ENCODE measurements at places on chromosomes 2 and 18. TPM values are rescaled to one million over a fixed set of nuclear protein-coding genes. Genes with fewer than 3 reads are reported as not detected.

The TTC21B gene
- total RNA-seq = 14.6 TPM

The GATA6 gene
- 20.7 TPM for total RNA-seq

The USP40 gene
- total RNA-seq = 31.6 TPM

The CRYBA2 gene
- total RNA-seq = not detected

The DSEL gene
- total RNA-seq = 13.2 TPM

The XDH gene
- 0.51 TPM for total RNA-seq

The PECR gene
- total RNA-seq = 27.4 TPM

The GALNT14 gene
- total RNA-seq = 217 TPM

The UGT1A8 gene
- total RNA-seq = not detected

The ARHGAP15 gene
- total RNA-seq = not detected

The KCNF1 gene
- not detected for total RNA-seq

The THSD7B gene
- 0.13 TPM for total RNA-seq

The IL1R2 gene
- not detected for total RNA-seq

The PTMA gene
- total RNA-seq = 710 TPM

The ANKRD30BL gene
- total RNA-seq = not detected

The SCN7A gene
- total RNA-seq = 0.51 TPM

The SERPINB10 gene
- not detected for total RNA-seq

The PPP1R1C gene
- total RNA-seq = 1.3 TPM

The ATP6V1B1 gene
- total RNA-seq = 0.51 TPM

The C2orf66 gene
- total RNA-seq = not detected

The L3MBTL4 gene
- total RNA-seq = 0.65 TPM

The SIGLEC15 gene
- 29.2 TPM for total RNA-seq

The MBP gene
- 17.1 TPM for total RNA-seq

The FOXI3 gene
- not detected for total RNA-seq

The YES1 gene
- 134 TPM for total RNA-seq

The SLC8A1 gene
- 9.3 TPM for total RNA-seq

The TMEM169 gene
- total RNA-seq = 7.0 TPM

The TMEM178A gene
- 4.4 TPM for total RNA-seq

The SNTG2 gene
- not detected for total RNA-seq

The ANAPC1 gene
- total RNA-seq = 38.3 TPM

The POTEJ gene
- not detected for total RNA-seq

The TTC27 gene
- total RNA-seq = 27.7 TPM

The LYPD6 gene
- total RNA-seq = 2.9 TPM

The POLR1B gene
- total RNA-seq = 12.7 TPM

The IRS1 gene
- 31.4 TPM for total RNA-seq

The PROM2 gene
- 1.0 TPM for total RNA-seq

The DYNAP gene
- total RNA-seq = not detected

The FBLN7 gene
- total RNA-seq = 0.49 TPM

The SLC9A4 gene
- total RNA-seq = not detected

The KLHL30 gene
- total RNA-seq = 5.5 TPM

The INPP5D gene
- total RNA-seq = 2.7 TPM
